ENCODE measurements at places on chromosomes 12 and 14.

- no peak for DNase-seq
Observed at GRCh38 chr12:78651755-78652154, 212.8 kb upstream of the SYT1 start.

DNA sequence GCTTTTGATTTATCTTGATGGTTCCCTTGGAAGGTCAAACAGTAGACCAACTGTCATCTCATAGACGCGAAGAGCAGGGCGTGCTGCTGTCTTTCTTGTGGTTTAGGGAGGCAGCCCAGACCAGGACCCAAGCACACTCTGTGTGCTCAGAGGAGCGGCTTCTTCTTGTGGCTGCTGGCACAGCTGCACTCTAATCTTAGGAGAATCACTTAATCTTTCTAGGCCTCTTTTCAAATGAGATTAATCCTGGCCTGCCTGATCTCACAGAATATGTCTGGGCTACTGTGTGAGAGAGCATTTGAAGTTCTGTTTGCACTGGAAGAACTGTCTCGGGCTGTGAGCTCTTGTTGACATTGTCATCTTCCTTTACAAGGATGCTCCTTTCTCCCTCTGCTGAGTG lies 60.0 kb upstream of the TRAF3 start:
- no peak for DNase-seq

DNA sequence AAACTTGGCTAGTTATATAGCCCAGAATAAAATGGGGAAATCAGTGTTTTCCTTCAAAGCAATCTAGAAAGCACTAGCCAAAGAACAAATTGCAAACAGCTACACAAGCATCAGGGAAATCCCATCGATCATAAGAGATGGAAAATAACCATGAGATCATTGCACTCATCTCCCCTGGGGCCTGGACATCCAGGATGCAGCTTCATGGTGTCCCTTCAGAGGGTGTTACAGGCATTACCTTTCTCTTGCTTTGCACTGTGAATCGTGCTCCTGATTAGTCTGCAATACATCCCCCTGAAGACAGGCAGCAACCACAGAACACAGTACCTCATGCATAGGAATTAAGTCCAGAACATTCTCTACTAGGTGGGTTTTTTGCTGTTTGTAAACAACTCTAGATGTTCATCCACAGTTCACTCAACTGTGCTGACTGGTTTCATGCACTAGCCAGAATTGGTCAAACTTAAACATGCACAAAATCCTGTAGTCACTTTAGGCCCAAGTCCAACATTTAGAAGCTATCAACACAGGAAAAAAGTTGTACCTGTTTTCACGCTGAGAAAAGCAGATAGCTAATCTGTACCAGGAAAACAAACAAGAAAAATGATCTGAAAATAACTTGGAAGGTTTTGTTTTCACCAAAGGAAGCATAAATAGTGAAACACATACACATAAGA lies 120.1 kb downstream of the ZFP36L1 start:
- DNase-seq = no peak

DNA sequence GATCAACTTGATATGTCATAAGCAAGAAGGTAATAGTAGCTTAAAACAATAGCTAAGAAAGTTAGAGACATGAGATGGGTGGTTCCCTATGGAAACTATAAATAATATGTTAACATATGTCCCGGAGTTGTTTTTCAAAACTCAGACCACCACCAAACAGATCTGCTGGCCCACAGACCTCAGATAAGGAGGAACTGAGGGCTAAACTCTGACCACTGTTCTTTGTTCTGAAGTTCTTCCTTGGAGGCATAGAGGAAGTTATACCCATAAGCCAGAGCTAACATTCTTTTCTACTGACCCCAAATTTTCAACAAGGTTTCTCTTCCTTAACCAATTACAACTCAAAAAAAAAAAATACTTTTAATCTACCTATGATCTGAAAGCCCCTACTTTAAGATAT lies 156.1 kb upstream of the FSCB start:
- no peak for DNase-seq

DNA sequence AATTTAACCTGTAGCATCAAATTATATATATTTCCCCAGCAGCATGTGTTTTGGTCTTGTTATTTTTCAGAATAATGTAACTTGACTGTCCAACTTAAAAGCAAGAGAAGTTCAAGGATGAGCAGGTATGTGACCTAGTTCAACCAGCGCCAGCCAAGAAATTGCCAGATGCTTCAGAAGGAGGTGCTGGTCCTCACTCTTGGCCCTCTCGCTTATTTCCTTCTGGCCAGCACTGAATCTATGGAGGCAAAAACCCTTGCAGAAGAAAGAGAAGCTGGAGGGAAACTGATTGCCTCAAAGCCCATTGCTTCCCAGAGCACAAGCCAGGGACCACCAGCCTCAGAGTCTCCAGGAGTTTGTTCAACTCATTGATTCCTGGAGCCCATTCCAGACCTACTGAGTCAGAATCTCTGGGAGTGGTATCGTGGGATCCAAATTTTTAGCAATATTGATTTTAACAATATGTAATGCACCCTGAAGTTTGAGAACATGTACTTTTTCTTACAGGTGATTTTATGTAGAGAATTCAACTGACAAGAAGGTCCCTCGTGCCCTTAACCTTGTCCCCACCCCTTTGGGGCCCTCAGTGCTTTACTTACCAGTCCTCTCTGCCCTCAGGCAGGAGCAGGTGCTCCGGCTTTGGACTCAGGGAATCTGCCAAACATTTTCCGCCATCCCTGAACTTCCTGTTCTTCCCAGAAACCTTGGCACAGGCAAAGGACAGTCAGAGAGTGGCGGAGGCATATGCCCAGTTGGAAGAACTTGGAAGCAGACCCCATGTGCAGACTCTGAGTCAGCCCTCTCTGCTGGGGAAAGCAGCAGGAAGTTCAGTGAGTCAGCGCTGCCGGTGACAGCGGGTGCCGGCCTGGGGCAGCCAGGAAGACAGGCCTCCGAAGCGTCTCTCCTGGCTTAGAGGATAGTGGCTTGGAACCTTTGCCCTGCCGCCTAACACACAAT lies 10.4 kb downstream of the BEST3 start:
- DNase-seq = no peak

DNA sequence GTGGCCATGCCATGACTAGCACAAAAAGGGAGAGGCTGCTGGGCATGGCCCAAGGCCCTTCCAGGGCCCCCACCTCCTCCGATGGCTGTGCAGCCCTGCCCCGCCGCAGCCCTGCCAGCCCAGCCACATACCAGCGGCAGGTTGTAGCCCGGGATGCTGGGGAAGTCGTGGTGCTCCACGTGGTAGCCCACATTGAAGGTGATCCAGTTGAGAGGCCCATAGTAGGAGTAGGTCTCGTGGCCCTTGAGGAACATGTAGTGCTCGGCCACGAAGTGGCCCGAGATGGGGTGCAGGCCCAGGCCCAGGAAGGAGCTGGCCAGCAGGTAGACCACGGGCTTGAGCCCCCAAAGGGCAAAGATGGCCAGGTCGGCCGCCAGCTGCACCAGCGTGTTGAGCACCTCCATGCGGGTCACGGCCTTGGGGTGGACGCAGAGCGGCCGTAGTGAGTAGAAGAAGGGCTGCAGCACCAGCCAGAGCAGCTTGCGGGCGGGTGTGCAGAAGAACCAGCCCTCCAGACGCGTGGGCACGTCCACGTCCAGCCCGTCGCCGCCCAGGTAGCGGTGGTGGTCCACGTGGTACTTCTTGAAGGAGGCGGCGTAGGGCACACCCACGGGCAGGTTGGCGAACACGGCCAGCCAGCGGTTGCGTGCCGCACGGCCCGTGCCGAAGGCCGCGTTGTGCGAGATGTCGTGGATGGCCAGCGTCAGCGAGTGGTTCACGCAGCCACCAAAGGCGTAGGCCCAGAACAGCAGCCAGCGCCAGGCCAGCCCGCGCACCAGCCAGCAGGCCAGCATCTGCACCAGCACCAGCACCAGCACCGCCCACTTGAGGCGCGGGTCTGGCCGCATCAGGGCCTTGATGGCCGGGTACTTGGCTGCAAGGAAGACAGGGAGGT lies 10.4 kb downstream of the DEGS2 start:
- DNase-seq = no peak

DNA sequence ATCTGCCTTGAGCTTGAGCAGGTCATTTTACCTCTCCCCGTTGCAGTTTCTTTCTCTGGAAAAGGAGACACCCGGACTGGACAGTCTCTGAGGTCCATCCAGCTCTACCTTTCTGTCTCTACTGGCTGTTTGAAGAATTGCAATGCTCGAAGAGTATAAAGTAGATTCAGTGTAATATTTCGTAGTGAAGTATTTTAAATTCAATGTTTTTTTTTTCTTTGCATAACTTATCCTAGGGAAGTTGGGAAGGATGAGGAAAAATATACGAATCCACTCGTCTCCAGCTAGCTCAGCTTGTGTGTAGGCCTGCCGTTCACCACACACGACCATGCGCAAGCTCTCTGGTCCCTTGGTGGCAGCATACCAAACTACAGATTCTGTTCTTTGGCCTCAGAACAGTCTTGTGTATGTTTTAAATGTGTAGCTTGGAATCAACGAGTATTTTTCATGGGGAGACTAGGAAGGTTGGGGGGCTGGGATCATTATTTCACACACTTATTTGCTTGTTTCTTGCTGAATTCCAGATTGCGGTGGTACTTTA lies 307.9 kb downstream of the CACNA1C start:
- DNase-seq = no peak

GRCh38 chr14:81085596-81085995 lies 130.2 kb downstream of the TSHR start:
- no peak for DNase-seq

- no peak for DNase-seq
Observed at GRCh38 chr12:128699106-128699505, 124.7 kb downstream of the SLC15A4 start.

- DNase-seq = no peak
Observed at GRCh38 chr14:73253721-73254120, 16.4 kb downstream of the PAPLN start.

- DNase-seq = no peak
Observed at GRCh38 chr12:6233121-6233971, 33.1 kb downstream of the CD9 start.

DNA sequence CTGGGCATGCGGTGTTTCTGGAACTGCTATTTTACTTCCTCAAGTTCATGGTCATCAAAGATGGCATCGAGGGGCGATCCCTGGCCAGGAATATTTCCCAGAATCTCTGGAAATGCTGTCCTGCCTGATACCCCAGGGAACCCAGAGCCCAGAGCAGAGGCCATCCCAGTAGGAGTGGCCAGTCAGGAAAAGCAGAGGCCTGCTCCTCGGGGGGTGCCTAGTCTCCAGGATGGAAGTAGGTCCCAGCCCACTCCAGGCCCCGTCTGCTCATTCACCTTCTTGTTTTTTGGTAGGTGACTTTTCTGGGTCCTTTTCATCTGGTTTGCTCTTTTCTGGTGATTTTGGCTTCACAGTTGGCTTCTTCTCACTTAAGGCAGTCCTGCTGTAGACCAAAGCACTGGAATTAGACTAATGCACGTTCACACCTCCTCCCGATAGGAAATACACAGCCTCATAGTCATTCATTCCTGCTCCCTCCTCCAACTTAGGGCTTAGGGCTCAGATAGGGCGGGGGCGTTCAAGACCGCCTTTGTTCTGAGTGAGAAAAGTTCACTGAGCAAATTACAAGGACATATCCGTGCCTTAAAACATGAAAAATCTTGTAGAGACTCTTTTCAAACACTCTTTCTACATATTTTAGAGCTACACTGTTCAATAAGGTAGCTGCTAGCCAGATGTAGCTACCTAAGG lies 51.1 kb downstream of the TRAFD1 start:
- DNase-seq = no peak

GRCh38 chr14:92649066-92649465 lies 99.4 kb downstream of the LGMN start:
- DNase-seq = no peak

DNA sequence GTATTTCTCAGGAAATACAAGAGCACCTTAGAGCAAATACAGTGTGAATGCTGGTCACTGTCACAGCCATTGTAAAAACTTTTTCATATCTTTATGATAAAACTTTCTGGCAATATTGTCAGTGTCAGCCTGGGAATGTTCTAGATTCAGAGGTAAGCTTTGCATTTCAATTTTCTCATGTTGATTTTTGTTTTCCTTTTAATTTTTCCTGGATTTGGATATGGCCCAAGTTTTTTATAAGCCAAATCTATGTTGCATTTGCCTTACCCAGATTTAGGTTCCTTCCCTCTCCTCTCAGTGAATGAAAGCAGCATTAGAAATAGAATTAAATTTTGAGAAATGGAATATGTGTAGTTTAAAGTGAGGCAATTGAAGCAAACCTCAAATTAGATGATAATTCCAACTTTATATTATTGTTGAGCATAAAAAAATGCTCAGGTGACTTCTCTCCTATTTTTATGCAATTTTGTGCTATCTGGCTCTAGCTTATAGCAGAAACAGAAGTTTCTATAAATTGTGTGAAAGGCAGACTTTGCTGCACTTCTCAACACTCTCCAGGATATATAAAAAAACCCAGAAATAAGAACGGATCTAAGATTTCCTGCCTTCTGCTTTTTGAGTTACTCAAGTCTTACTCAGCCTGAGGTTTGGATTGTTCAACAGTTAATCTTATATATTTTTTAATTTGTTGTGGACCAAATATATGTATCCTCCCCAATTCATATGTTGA lies 368.2 kb upstream of the PRICKLE1 start:
- no peak for DNase-seq

- no peak for DNase-seq
Observed at GRCh38 chr12:79407671-79408622, 282.8 kb downstream of the PAWR start.

DNA sequence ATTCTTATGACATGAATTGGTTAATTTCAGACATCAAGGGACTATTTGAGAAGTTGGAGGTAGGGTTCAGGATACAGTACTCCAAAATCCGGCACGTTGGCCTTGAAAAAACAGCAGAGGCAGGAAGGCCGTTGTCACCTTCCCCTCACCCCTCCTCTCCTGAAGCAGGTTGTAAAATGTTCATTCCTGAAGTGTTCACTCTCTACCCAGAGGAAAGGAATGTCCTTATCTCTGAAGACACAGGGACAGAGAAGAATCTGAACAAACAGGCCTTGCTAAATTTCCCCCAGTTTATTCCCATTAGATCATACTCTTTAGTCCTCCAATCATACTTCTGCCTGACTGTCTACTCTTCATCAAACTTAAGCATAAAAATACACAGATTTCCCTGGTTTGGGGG lies 313.6 kb downstream of the ZFP36L1 start:
- DNase-seq = no peak

DNA sequence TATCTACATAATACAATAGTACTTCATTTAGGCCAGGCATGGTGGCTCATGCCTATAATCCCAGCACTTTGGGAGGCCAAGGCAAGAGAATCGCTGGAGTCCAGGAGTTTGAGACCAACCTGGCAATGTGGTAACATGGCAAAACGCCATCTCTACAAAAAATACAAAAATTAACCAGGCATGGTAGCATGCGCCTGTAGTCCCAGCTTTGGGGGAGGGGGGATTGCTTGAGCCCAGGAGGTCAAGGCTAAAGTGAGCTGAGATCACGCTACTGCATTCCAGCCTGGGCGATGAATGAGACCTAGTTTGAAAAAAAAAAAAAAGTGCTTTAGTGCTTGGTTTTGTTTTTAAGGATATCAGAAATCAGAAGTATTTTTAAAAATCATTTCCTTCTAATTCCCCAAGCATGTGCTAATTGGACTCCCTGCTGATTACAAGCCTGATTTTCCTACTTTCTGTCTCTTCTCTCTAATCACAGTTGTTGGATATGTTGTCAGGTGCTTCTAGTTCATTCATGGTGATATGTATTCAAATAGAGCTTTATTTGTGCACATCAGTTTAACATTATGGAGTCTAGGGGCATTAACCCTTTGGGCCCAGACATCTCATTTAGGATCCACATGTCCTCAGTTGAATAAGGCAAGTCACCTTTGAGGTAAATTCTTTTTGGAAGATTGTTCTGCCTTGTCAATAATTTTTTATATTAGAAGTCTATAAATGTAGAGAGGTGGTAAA lies 7.0 kb upstream of the KRAS start:
- DNase-seq = no peak

- DNase-seq = no peak
Observed at GRCh38 chr14:76117789-76118484, 33.8 kb upstream of the GPATCH2L start.

- no peak for DNase-seq
Observed at GRCh38 chr14:65095633-65096205, 6.6 kb downstream of the MAX start.
